ENCODE measurements at places on chromosomes 12 and 14.

GRCh38 chr14:33922125-33922524 is 28.7 kb downstream of the EGLN3 start:
- no peaks in the 10 kb centered on the region for H3K27me3 ChIP-seq
- no peak for DNase-seq
- no peak overlapping the region for H3K27ac ChIP-seq
- no peaks in the 10 kb centered on the region for H3K4me1 ChIP-seq
- no peaks in the 10 kb centered on the region for H3K36me3 ChIP-seq

GRCh38 chr12:11482955-11483354 is 87.6 kb upstream of the PRB2 start:
- no peak overlapping the region for H3K27ac ChIP-seq
- no peak overlapping the region for H3K4me3 ChIP-seq
- no peaks in the 10 kb centered on the region for H3K27me3 ChIP-seq
- no peak for DNase-seq
- no peaks in the 10 kb centered on the region for H3K36me3 ChIP-seq

DNA sequence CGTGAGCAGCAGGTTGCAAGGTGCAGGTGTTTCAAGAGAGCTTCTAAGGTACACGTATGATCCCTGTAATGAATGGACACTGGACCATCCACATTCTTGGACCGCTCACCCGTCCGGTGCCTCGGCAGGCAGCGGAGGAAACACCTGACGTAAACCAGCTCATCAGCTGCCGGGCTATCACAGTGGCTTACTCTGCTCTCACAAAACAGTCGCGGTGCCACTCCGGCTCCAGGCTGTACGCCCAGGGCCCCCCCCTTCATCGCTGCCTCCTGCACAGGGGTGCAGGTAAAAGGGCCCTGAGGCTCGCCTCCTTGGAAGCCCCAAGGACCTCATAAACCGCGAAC is 436 bp downstream of the VPS33A start:
- no peaks in the 10 kb centered on the region for H3K4me1 ChIP-seq
- peak overlapping the region; percentile 89 for H3K4me3 ChIP-seq
- no peaks in the 10 kb centered on the region for H3K27me3 ChIP-seq
- no peaks in the 10 kb centered on the region for H3K36me3 ChIP-seq
- peak overlapping the region; percentile 73 for H3K27ac ChIP-seq

GRCh38 chr14:50750323-50750722 is 80.6 kb downstream of the NIN start:
- no peaks in the 10 kb centered on the region for H3K27me3 ChIP-seq
- H3K27ac ChIP-seq = no peak overlapping the region
- H3K4me3 ChIP-seq = no peak overlapping the region
- H3K36me3 ChIP-seq = no peaks in the 10 kb centered on the region
- H3K4me1 ChIP-seq = no peaks in the 10 kb centered on the region

DNA sequence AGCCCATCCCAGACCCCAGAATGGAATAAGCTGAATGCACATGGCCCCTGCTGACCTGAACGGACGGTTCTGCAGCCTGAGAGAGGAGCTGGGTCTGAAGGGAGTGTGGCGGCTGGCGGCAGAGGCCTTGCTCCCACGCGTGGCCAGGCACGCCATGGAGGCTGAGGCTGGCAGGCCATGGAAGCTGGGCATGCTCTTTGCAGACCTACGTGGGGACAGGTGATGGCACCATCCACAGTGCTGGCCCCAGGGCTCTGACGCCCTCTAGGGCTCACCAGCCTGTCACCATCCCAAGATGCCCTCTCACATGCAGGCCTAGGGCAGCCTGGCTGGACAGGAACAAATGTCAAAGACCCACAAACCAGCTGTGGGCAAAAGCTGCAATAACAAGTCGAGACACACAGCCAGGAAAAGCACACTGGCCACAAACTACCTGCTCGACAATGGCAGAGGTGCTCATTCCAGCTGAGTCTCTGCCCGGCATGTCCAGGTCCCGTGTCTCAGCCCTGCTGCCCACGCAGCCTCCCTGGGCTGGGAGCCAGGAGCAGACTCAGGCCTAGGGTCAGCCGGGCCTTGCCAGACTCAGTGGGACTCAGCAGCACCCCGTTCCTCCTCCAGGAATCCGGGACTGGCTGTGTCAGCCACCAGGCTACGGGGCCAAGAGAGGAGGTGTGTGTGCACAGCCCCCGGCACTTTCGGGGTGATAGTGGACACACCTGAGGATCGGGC is 19.7 kb downstream of the BTBD6 start:
- no peak overlapping the region for H3K27ac ChIP-seq
- no peaks in the 10 kb centered on the region for H3K27me3 ChIP-seq
- no peaks in the 10 kb centered on the region for H3K4me1 ChIP-seq
- H3K36me3 ChIP-seq = no peaks in the 10 kb centered on the region
- no peak overlapping the region for H3K4me3 ChIP-seq

Data from ovary (tissue), 10 donors.